ENCODE measurements at places on chromosomes 16 and 17.
A peak's percentile ranks its signal among the peaks of the same experiment; 100 is the strongest.

- no peak for DNase-seq
These were observed 21.1 kb downstream of the CACNG4 start for GRCh38 chr17:66985338-66986237.

GRCh38 chr16:14452066-14452465 lies 178.0 kb downstream of the PARN start:
- no peak for DNase-seq

- DNase-seq = no peak
These were observed 31.3 kb downstream of the SPOP start for GRCh38 chr17:49646391-49647255.

DNA sequence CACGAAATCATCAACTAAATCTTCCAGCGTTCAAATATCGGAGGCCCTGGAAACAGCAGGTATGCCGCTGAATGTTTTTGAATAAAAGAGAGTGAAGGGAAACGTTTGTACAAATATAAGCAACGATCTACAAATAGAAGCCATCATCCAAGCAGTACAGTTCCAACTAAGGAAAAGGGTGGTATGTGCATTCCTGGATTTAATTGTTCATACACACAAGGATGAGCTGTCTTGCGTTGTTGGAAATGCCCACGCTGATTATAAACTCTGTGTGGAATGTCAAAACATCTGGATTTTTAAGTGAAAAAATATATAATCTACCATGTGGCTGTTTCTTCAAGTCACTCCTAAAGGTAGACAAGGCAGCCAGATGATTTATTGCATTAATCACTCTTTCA lies 191.8 kb upstream of the HSBP1 start:
- no peak for DNase-seq

DNA sequence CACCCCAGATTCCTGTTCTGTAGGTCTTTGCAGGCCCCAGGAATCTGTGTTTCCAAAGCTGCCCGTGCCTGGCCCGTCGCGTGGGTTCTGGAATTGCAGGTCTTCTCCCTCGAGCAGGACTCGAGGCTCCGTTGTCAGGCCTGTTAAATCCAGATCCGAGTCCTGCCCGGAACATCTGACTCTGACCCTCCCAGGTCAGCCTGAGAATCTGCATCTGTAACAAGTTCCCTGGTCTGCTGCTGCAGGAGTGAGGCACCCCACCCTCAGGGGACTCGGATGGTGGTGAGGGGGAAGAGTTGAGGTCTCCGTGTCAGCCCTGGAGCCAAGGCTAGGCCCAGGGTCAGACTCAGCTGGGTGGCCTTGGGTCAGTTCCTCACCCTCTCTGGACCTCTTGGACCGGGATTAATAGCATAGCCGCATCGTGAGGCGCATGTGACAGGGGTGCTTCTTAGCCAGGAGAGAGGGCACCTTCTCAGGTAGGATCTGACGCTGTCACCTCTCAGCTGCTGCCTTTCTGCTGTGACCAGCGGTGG lies 8.8 kb downstream of the SPIRE2 start:
- DNase-seq = no peak

GRCh38 chr16:66619534-66620428 lies 15.3 kb downstream of the CMTM3 start:
- no peak for DNase-seq

- no peak for DNase-seq
These were observed 53.1 kb downstream of the ANKFN1 start for GRCh38 chr17:56206351-56206750.

DNA sequence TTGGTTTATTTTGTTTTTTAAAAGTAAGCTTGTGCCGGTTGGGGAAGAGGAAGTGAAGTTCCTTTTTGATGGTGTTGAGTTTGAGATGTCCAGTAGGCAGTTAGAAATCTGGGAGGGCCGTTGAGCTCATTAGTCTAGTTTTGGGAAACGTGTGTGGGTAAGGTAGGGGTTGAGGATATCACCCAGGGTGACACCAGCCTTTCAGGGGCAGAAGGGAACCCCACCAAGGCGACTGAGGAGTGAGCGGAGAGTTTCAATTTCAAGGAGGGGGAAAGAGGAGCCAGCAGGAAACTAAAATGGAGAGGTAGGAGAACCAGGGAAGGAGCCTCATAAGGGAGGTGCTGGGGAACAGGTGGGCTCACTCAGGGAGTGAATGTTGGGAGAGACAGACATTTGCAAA lies 22.7 kb downstream of the HAPSTR1 start:
- DNase-seq = no peak

DNA sequence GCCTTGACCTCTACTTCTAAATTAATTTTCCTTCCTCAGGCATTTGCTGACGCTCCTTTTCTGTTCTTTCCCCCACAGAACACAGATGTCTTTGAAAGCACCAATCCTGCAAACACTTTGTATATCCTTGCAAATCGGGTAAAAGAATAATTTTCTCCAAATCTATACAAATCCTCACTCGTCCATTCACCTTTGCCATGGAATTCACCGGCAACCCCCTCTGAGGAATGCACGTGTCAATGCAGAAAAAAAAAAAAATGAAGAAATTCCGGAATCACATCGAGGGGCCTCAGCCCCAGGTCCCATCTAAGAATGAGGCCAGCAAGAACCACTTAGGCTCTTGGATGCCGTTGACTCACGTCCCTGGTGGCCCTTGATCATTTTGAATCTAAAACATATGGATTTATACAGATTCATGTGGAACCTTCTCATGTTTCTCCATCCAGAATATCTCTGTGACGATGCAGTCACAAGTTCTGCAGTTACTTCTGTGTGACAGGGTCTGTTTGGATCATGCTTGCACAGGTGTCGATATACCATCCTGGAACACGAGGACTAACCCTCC lies 136.9 kb downstream of the RBFOX3 start:
- DNase-seq = no peak

- no peak for DNase-seq
These were observed 24.0 kb downstream of the SPNS2 start for GRCh38 chr17:4522661-4523060.

- DNase-seq = no peak
These were observed 362.6 kb downstream of the CNTNAP4 start for GRCh38 chr16:76639685-76640289.

- no peak for DNase-seq
These were observed 7.5 kb downstream of the RSL1D1 start for GRCh38 chr16:11843861-11844260.

DNA sequence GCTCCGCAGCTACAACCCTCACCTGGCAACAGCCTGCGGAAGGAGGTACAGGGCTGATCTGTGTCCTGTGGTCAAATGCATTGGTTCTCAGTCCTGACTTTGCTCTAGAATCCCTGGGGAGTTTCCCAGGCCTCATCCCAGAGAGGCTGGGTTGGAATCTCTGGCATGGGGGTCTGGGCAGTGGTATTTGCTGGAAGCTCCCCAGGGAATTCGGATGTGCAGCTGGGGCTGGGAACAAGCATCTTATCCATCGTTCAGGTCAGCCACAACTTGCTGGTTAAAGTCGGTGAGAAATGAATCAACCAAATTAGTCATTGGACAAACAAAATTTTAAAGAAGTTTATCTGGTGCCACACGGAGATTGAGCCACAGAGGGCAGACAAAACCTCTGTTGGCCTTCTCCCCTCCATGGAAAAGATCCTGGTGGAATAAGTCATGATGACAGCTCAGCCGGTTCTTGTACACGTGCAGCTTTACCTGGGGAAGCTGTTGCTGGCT lies 231.2 kb downstream of the FOXL1 start:
- DNase-seq = no peak

GRCh38 chr16:66605979-66606751 lies 1.7 kb downstream of the CMTM3 start:
- peak; percentile 16 for DNase-seq

DNA sequence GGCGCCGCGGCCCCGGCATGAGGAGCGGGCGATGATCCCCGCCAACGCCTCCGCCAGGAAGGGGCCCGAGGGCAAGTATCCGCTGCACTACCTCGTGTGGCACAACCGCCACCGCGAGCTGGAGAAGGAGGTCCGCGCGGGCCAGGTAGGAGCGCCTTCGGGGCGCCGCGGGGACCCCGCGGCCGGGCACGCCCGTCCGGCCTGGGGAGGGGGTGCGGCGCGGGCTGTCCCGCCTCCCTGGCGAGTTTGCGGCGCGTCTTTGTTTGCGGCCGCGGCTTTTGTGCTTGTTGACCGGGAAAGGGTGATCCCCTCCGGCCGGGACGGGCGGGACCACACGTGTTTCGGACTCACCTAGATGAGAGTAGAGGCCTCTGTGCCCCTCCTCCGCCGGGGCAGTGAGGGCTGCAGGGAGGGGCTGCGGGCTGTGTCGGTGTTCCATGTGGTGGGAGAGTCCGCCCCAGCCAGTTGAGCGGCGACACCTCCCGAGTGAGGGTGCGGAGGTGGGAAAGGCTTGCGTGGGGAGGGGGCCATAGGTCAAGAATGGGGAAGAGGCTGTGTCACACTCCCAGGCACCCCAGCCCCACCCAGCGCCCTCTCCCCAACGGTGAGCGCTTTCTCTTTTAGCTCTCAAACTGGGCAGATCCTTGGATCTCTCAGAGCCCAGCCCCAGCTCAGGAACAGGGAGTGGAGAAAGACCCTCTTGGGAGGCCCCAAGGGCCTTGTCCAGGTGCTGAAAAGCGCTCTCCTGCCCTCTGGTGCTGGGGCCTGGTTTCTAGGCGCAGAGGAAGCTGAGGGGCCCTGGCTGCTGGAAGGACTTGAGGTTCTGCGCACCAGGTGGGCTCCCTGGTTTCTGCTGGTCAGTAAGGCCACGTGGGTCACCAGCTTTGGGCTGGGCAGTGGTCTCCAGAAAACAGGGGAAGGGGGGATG lies 923 bp downstream of the ANKRD13B start:
- DNase-seq = no peak

GRCh38 chr17:36879027-36879426 lies 58.2 kb upstream of the LHX1 start:
- DNase-seq = no peak

DNA sequence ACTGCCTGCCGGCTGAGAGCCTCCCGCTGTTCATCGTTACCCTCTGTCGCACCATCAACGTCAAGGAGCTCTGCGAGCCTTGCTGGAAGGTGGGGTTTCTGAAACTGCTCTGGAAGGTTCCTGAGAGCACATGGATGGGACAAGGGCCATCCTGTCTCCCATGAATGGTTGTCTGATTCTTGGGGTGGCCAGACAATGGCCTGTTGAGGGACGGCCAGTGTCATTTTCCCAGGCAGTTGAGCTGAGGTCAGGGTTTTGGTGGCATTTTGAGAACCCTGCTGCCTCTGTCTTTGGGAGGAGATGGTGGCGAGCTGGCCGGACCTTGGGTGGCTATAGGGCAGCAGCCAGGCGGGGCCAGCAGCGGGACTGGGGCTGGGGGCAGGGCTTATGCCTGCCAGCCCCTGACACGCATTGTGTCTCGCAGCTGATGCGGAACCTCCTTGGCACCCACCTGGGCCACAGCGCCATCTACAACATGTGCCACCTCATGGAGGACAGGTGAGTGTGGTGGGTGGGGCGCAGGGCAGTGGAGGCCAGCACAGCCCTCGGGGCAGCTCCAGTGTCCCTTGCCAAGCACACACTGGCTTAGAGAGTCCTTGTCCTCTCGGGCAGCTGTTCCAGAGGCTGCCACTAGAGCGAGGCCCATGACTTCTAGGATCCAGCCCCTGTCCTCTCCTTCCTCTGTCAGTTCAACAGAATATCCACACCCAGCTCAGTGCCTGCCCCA lies 9.1 kb downstream of the TSC2 start:
- DNase-seq = no peak

GRCh38 chr17:71919186-71919585 lies 201.6 kb upstream of the SOX9 start:
- DNase-seq = no peak

- DNase-seq = no peak
These were observed 42.0 kb upstream of the KCNJ2 start for GRCh38 chr17:70127221-70127873.

DNA sequence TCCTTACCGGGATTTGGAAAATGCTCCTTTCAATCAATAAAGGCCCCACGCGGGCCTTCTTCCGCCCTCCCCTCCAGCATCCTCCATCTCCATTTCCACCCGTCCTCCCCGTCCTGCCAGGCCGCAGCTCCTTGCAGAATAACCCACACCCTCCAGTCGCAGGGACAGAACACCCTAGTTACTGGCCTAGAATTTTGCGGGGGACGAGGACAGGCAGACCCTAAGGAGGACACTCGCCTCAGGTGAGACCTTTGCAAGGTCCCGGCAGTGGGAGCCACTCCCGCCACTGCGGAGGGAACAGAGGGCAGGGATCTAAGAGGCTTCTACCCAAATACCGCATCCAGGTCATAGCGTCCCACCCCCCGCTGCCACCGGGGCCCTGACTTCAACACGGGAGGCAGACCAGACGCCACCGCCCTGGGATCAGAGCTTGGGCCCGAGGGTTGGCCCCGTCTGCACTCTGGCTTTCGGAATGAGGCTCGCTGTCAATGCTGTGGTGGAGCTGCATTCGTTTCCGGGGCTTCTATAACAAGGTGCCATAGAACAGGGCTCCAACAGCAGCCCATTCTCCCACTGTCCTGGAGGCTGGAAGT lies 26.8 kb downstream of the SLC25A10 start:
- no peak for DNase-seq

DNA sequence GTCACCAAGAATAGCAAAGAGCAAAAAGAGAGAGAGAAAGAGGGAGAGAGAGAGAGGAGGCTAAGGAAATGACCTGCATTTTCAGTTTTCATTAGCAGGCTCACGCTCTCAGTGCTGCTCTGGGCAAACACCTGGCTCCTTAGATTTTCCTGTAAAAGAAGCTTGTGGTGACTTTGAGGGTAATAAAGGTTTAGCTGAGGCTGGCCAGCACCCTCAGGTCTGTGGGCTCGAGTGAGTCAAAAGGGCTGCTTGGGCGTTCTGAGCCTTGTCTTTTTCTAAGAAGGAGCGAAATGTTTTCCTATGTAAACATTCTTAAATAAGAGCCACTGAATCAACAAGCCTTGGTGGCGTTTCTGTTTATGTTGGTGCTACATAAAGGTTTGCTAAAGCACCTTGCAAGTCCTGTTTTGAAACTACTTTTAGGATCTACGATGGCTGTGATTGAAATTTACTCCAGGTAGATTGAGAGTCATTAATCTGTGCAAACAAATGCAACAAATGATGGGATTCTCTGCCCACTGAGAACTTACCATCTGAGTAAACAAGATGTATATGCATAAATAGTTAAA lies 38.8 kb downstream of the SHISA6 start:
- no peak for DNase-seq

- DNase-seq = no peak
These were observed 1.1 kb downstream of the ZNF23 start for GRCh38 chr16:71460941-71461340.

- peak; percentile 26 for DNase-seq
These were observed 5.1 kb downstream of the BAHCC1 start for GRCh38 chr17:81400154-81400977.

GRCh38 chr17:73833775-73834488 lies 189.7 kb upstream of the SDK2 start:
- no peak for DNase-seq

DNA sequence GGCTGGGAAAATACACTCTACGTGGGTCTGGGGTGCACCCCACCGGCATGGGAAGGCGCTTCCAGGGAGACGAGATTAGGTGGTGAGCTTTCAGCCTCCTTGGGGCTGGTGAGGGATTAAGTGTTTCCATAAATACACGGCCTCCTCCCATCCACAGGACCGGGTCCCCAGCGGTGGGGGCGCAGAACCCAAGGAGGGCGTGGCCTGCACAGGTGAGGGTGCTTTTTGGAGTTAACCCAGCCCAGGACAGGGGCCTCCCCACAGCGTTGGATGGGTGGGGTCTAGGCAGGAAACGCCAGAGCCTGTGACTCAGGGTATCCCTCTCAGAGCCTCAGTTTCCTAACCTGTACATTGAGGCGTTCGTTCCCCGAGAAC lies 1.1 kb downstream of the C16orf74 start:
- DNase-seq = no peak

Measured in CD4-positive, alpha-beta T cell treated with Interleukin-4 for 1 hour (primary cell).